Dermis blood vessel endothelial cell (primary cell): ENCODE measurements at places on chromosomes 7 and 10. TPM values are rescaled to one million over a fixed set of nuclear protein-coding genes. Genes with fewer than 3 reads are reported as not detected.

The GIMAP4 gene
- 388 and 408 TPM in 2 replicates for total RNA-seq

The ATP5F1C gene
- 320 and 349 TPM in 2 replicates for total RNA-seq

The GHRHR gene
- total RNA-seq, result 0.09 TPM in 1 of 2 replicates, not detected in the other

The C10orf71 gene
- total RNA-seq, result not detected in 2 replicates

The MSMB gene
- not detected in 2 replicates for total RNA-seq

The LRRD1 gene
- under 0.01 TPM in 1 of 2 replicates, not detected in the other for total RNA-seq

The MRC1 gene
- 156 and 249 TPM in 2 replicates for total RNA-seq

The VAX1 gene
- not detected in 2 replicates for total RNA-seq

The TET1 gene
- 1.2 TPM in 2 replicates for total RNA-seq

The FOXI2 gene
- total RNA-seq, result not detected in 2 replicates

The LIPM gene
- not detected in 2 replicates for total RNA-seq

The CALML5 gene
- total RNA-seq, result not detected in 2 replicates

The BMPER gene
- 0.70 and 1.0 TPM in 2 replicates for total RNA-seq

The IFIT1B gene
- total RNA-seq, result not detected in 2 replicates

The CRYGN gene
- total RNA-seq, result not detected in 2 replicates

The OPN4 gene
- not detected in 2 replicates for total RNA-seq

The STAG3 gene
- total RNA-seq, result 0.17 and 0.23 TPM in 2 replicates

The LIPJ gene
- not detected in 2 replicates for total RNA-seq

The VSTM4 gene
- total RNA-seq, result 0.56 and 1.0 TPM in 2 replicates

The GBX1 gene
- not detected in 2 replicates for total RNA-seq

The CFTR gene
- total RNA-seq, result not detected in 2 replicates

The PRKG1 gene
- total RNA-seq, result 1.3 and 4.1 TPM in 2 replicates
